ENCODE measurements at places on chromosomes 1 and 21.
A peak's percentile ranks its signal among the peaks of the same experiment; 100 is the strongest.

DNA sequence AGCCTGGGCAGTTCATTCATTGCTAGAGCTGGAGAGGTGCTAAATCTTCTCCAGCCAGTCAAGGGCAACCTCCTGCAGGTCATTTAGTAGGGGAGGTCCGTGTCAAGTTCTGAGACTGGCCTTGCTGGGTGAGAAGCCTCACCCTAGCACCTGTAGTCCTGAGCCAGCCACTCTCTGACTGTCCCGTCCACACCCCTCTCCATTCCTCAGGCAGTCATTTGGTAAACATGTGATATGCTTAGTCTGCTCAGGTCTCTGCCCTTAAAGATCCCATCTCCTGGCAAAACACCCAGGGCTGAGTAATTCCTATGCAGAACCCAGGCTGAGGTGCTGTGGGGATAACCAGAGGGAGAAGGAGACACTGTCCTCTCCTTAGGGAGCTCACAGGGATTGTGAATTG, 13.7 kb upstream of the IGFN1 start:
- peak; percentile 76 for DNase-seq

DNA sequence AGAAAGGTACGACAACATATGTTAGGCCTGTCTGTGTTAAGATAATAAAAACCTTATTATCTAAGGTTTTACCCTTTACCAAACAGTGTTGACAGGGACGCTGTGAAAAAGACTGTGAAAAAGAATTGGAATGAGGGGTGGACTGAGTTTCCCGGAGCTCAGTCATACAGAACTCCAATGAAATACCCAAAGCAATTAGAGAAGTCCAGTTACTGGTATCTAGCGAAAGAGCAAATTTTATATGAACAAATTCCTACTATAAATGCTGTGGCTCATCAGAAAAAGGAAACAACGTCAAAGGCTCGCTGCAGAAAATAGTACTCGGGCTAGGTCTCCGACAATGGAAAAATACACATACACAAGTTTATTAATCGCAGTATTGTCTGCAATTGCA, 708 bp upstream of the RBBP5 start:
- DNase-seq, result no peak

DNA sequence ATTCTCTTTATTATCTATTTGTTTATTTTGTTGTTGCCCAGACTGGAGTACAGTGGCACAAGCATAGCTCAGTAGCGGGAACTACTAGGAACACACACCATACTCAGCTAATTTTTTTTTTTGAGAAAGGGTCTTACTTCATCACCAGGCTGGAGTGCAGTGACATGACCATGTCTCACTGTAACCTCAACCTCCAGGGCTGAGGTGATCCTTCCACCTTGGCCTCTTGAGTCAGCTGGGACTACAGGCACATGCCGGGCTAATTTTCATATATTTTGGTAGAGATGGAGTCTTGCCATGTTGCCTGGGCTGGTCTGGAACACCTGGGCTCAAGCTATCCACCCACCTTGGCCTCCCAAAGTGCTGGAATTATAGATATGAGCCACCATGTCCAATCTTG, 5.3 kb upstream of the TXNIP start:
- no peak for DNase-seq

- DNase-seq, result peak; percentile 93
Observed at GRCh38 chr1:156709757-156710489, 4.5 kb upstream of the CRABP2 start.

DNA sequence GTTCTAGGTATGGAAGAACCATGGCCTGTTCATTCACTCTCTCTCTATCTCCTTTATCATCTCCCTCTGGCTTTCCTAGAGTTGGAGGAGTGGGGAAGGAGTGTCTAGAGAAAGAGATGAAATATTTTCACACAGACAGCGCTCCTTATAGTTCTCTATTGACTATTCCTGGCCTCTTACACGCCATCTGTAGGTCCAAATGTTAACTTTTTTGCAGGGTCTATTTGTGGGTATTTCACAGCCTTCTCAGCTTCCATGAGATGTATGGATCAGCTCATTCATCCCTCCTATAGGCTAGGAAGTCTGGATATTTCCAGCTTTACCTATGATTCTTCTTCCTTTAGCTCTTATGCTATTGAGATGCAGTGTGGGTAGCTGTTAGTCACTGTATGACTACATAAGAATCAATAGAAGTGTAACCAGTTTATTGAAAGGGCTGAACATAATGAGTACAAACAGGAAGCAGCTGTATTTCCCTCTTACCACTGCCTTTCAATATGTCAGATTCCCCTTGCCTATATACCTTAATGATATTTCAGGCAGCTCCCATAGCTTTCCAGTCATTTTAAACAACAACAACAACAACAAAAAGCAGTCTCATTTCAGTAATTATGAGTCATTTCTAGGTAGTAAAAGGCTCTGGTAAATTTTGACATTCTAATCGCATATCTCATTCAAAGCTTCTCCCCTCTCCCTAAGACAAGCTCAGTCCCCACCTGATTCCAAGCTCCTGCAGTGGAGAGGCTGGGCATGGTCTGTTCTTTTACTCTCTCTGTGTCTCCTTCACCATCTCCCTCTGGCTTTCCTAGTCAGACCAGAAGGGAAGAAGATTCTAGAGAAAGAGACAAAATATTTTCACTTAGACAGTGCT, 149.5 kb downstream of the TTLL7 start:
- peak; percentile 60 for DNase-seq

DNA sequence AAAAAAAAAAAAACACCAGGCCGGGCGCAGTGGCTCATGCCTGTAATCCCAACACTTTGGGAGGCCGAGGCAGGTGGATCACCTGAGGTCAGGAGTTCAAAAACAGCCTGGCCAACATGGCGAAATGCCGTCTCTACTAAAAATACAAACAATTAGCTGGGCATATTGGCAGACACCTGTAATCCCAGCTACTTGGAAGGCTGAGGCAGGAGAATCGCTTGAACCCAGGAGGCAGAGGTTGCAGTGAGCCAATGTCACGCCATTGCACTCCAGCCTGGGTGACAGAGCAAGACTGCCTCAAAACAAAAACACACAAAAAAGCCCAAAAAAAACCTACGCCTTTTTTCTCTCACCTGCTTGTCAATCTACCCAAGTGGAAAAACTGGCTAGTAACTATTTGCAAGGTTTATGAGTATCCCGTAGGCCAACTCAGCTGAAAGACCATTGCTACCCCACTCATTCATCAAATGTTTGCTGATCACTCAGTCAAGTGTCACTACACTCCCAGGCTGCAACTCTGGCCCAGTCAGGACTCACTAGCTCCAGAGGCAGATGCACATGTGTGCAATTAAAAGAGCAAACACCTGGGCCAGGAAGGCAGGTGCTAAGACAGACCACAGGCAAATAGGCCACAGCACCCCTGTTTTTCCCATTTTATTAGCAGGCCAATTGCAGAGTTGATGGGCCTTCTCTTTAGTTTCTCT, 2.0 kb downstream of the CSRP1 start:
- DNase-seq, result peak; percentile 16
